ENCODE measurements at places on chromosomes 6 and 20. TPM values are rescaled to one million over a fixed set of nuclear protein-coding genes. Genes with fewer than 3 reads are reported as not detected.

DNA sequence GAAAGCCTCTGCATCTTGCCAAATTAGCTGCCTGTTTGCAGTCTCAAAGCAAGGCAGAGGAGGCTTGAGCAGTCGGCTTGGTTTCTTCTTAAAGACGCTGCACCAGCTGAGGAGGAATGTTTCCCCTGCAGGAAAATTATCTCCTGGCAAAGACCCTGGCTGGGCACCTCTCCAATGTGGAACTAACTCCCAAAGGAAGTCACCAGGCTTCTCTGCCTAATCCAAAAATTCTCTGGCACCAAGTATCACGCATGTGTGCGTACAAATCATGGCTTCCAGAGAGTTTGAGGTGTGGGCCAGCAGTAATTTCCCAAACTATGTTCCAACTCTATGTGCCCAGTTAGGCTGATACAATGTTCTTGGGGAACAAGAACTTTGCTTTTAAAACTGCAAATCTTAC is 176.2 kb downstream of the KIF16B start:
- no peak overlapping the region for H3K4me3 ChIP-seq
- no peak overlapping the region for H3K27ac ChIP-seq

GRCh38 chr6:111844921-111845320 is 28.3 kb downstream of the FYN start:
- no peaks in the 10 kb centered on the region for H3K27me3 ChIP-seq
- no peak overlapping the region for H3K27ac ChIP-seq
- H3K36me3 ChIP-seq = no peaks in the 10 kb centered on the region
- DNase-seq = no peak
- H3K4me1 ChIP-seq = peaks cover 13% of the 10 kb centered on the region

- H3K4me3 ChIP-seq = no peak overlapping the region
- H3K27ac ChIP-seq = peak overlapping the region; percentile 39
- no peaks in the 10 kb centered on the region for H3K27me3 ChIP-seq
- no peaks in the 10 kb centered on the region for H3K36me3 ChIP-seq
Measured at GRCh38 chr20:23225407-23226060, 125.1 kb upstream of the NXT1 start.

BPIFA1 gene
- not detected for total RNA-seq

DNA sequence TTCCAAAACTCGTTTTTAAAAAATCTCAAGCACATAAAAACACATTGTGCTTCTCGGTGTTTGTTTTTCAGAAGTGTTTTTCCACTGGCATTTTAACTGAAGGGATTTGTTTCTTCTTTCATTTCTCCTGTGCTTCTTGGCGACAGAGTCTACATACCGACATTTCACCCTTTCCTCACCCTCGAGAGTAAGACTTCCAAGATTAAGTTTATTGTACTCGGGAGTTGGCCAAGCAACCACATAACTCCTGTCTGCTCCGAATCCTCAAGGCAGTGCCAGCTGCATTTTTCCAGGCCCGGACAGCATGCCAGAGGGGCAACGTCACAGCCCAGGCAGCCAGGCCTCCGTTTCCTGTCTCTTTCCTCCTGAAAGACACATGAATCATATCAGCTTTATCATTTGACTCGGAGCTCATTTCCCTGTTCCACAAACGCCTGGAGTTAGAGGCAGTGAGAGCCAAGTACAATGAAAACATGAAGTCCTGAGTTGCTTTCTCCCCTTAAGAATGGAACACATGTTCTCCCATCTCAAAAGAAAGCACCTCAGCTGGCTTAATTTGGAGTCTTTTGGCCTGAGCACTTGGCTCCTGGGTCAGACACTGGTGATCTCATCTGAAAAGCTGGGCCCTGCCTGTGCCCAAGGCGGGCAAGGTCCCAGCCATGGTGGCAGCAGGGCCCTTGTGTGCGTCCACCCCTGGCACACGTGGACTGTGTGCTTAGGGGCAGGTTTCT is 23.2 kb upstream of the FAM50B start:
- DNase-seq = peak; percentile 98
- H3K36me3 ChIP-seq = no peaks in the 10 kb centered on the region
- H3K4me1 ChIP-seq = peaks cover 25% of the 10 kb centered on the region
- peak overlapping the region; percentile 66 for H3K4me3 ChIP-seq
- peak overlapping the region; percentile 90 for H3K27ac ChIP-seq

- no peaks in the 10 kb centered on the region for H3K27me3 ChIP-seq
- H3K27ac ChIP-seq = no peak overlapping the region
- no peaks in the 10 kb centered on the region for H3K4me1 ChIP-seq
- H3K4me3 ChIP-seq = no peak overlapping the region
- H3K36me3 ChIP-seq = no peaks in the 10 kb centered on the region
- no peak for DNase-seq
Measured at GRCh38 chr20:19712721-19713260, 45.3 kb upstream of the RIN2 start.

- no peaks in the 10 kb centered on the region for H3K27me3 ChIP-seq
- DNase-seq = no peak
- H3K4me1 ChIP-seq = no peaks in the 10 kb centered on the region
- no peak overlapping the region for H3K4me3 ChIP-seq
Measured at GRCh38 chr6:156971153-156971885, 194.1 kb downstream of the ARID1B start.

DNA sequence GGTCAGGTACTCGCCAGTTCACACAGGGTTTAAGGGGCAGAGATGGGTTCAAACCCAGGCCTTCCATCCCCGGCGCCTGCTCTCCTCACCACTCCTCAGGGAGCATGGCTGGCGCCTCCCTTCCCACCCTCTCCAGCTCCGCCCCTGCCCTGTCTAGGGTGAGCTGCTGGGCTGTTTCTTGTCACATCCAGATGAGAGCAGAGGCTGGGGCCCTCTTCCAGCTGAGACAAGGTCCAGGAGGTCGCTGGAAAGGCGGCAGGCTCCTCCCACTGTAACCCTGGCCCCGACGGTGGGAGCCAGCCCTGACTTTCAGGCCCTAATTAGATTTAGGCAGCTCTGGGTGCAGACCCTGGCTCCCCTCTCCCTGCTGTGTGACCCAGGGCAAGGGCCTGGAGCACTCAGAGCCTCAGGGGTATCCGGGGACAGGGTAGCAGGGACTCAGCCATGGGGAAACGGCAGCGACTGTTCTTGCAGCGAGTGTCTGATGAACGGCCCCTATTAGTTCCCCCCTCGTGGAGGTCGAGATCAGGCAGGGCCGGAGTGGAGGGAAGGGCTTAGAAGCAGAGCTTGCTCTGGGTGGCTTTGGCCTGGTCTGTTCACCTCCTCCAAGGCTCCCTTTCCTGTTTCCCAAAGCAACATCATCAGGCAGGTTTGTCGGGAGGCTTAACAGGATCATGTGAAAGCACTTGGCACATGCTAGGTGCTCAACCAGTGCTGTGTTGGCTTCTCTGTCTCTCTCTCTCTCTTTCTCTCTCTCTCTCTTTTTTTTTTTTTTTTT is 33.4 kb downstream of the SNAI1 start:
- H3K27me3 ChIP-seq = no peaks in the 10 kb centered on the region
- peaks cover 18% of the 10 kb centered on the region for H3K4me1 ChIP-seq
- H3K36me3 ChIP-seq = no peaks in the 10 kb centered on the region
- H3K4me3 ChIP-seq = no peak overlapping the region
- DNase-seq = peak; percentile 55

DNA sequence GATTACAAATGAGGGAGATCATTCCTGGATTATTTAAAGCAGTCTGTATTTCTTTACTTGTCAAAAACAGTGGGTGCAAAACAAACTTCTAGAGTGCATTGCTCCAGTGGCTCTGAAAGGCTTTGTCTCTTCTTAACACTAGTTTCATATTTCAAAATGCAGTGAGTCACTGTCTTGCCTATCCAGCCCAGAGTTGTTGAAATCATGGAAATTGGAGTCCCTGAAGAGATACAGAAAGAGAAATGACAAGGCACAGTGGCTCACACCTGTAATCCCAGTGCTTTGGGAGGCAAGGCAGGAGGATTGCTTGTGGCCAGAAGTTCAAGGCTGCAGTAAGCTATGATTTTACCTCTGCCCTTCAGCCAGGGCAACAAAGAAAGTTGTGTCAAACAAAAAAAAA is 11.3 kb downstream of the SLC2A12 start:
- H3K36me3 ChIP-seq = no peaks in the 10 kb centered on the region
- 0 out of 2 replicates have a peak, but pooled peaks cover 5% of the 10 kb centered on the region for H3K27me3 ChIP-seq
- no peak overlapping the region for H3K27ac ChIP-seq
- H3K4me3 ChIP-seq = no peak overlapping the region
- H3K4me1 ChIP-seq = 0 out of 2 replicates have a peak, but pooled peaks cover 6% of the 10 kb centered on the region
- peak; percentile 73 for DNase-seq

DNA sequence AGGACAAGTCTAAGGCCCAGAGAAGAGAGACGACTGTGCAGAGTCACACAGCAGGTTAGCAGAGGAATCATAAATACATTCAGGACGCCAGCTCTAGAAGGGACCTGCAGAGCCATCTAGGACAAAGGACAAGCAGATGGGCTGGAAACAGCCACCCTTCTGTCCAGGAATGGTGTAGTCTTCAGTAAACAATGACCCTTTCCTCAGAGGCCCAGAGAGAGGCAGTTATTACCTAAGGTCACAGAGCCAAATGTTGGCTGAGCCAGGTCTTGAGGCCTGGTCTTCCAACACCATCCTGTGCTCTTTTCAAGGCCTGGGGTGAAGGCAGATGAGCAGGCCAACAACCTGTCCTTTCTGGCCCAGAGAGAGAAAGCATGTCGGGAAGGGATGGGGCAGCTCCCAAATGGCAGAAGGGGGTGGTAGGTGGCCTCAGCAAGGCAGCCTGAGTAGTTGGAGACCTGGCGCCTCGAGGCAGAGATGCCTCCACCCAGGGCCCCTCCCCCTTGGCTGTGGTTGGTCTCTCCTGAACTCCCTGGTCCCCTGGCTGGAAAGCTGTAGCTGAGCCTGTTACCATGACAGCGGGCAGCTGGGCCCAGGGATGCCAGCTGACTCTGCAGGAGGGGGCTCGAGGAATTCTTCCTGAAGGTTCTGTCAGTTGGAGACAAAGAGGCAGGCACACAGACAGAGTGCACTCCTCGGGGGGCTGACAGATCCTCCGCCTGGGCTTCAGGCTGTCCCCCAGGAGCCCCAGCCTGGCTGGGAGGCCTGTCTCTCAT is 24.8 kb downstream of the EPB41L1 start:
- H3K4me1 ChIP-seq = peaks cover 9% of the 10 kb centered on the region
- DNase-seq = no peak
- H3K36me3 ChIP-seq = no peaks in the 10 kb centered on the region
- H3K27me3 ChIP-seq = no peaks in the 10 kb centered on the region
- H3K4me3 ChIP-seq = no peak overlapping the region
- H3K27ac ChIP-seq = no peak overlapping the region

DNA sequence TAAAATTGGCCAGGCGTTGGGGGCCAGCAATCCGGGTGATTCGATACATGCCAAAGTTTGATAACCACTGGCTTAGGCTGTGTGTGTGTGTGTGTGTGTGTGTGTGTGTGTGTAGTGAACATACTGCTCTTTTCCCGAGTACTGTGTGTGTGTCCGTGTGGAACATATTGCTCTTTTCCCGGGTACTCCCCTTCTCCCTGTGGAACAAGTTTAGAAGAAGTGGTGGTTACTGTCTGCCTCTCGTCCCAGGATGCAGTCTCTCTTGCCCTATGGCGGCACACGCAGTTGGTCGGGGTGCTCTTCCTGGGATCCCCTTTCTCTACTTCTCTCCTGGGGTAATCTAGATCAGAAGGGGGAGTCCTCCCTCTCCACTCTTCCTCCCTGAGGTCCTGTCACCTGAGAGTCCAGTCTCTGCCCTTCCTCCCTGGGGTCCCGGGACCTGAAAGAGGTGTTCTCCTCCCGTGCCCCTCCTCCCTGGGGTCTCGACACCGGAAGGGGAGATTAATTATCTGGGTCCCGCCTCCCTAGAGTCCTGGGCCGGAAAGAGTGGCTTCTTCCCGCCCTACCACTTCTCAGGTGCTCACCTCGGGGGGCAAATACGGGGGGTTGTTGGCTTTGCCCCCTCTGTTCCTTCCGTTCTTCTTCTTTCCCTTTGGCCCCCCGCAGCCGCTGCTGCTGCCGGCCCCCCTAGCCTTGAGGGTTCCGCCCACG is 516 bp downstream of the GTPBP2 start:
- peaks cover 21% of the 10 kb centered on the region for H3K4me1 ChIP-seq
- peaks cover 33% of the 10 kb centered on the region for H3K36me3 ChIP-seq
- H3K27me3 ChIP-seq = no peaks in the 10 kb centered on the region
- peak overlapping the region; percentile 84 for H3K27ac ChIP-seq
- H3K4me3 ChIP-seq = peak overlapping the region; percentile 100

DNA sequence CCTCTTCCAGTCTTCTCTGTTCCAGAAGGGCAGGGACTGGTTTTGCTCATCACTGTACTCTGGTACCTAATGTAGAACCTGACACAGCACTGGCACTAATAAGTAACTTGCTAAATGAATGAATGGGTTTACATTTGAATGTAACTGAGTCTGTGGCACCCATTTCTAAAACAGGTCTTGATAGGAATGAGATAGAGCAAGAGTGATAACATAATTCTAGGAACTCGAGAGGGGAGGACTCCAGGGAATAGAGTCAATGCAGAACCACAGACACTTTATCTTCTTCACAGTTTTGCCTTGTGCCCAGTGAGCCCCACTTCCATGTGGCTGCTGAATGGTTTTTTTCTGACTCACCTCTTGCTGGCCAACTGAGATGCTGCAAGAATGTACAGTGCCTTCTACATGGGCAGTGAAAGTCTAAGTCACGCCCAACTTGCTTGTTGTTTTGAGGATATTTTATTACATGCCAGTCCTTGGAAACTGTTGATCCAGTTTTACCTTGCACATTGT is 61.1 kb downstream of the TBC1D7 start:
- peaks cover 39% of the 10 kb centered on the region for H3K27me3 ChIP-seq
- H3K4me1 ChIP-seq = peaks cover 5% of the 10 kb centered on the region

DNA sequence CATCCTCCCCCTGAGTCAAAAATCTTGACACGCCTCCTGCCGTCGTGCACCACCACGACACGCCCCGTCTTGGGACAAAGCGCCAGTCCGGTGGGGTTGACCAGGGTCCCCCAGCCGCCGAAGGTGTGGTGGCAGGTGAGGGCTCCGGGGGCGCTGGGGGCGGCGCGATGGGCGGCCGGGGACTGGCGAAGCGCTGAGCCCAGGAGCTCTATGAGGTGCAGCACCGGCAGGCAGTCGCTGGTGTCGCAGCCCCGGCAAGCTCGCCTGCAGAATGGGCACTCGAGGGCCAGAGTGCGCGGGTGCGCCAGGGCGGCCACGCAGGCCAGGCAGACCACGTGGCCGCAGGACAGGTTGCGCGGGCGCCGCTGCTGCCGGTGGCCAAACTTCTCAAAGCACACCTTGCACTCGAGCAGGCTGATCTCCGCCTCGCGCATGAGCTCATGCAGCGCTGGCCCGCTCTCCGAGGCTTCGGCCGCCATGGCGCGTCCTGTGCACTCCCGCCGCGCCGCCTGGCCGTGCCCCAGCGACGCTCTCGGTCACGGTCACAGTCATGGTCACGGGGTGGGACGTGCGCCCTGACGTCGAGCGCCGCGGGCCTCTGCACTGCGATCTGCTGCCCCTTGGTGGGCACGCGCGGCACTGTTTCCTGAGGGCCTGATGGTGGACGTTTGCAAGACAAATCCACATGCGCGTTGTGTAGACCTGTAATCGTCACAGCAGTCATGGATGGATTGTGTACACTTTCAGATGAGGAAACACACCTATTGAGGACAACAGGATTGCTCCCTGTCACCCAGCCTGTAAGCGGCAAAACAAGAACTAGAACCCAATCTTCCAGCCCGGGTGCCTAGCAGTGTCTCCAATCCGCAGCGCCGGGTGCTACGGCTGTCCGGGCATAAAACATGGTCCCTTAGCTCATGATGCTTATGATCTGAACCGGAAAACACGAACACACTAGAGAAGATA is at the start of gene NHLRC1:
Gene NHLRC1, minus strand, starts transcription at position 550 of the 966 bp plus-strand sequence. Its CDS starts 71 bp downstream, at position 479.
- peak within 1 kb of the TSS; percentile 63 for H3K4me3 ChIP-seq
- DNase-seq = peak; percentile 97
- H3K27ac ChIP-seq = no peak within 1 kb of the TSS
- no peaks in the 10 kb centered on the region for H3K27me3 ChIP-seq
- peaks cover 11% of the 10 kb centered on the region for H3K4me1 ChIP-seq
- no peaks in the 10 kb centered on the region for H3K36me3 ChIP-seq
